ENCODE measurements at places on chromosomes 1 and 21. TPM values are rescaled to one million over a fixed set of nuclear protein-coding genes. Genes with fewer than 3 reads are reported as not detected.
A peak's percentile ranks its signal among the peaks of the same experiment; 100 is the strongest.

SDC3 gene
- 7.7 TPM for total RNA-seq

NEK2 gene
- 48.8 TPM for total RNA-seq

GRCh38 chr1:213251972-213252371 is 200.9 kb downstream of the RPS6KC1 start:
- no peaks in the 10 kb centered on the region for H3K27me3 ChIP-seq
- H3K4me3 ChIP-seq, result no peak overlapping the region
- DNase-seq, result no peak
- no peaks in the 10 kb centered on the region for H3K36me3 ChIP-seq
- no peak overlapping the region for H3K27ac ChIP-seq
- no peaks in the 10 kb centered on the region for H3K4me1 ChIP-seq

DNA sequence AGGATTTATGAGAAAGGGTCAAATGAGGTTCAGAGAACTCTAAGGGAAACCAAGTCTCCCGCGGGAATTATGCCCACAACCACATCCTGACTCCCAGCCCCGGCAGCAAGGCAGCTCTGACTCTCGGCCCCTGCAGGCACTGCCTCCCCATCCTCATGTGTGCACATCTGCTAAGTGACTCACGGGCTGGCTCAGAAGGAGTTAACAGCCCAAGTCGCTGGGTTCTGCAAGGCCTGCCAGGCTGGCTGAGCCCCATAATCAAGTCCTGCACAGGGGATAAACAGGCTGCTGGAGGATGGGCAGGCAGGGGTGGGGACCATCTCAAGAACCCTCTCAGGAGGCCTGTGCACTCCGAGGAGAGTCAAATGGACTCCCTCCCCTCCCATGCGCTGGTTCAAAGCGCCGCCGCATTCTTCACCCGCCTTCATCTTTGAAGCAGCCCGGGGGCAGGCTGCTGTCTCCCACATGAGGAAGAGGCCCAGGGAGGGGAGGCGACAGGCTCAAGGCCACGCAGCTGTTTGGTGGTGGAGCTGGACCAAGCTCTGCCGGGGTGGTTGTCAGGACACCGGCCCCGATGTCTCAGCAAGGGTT is 344.3 kb downstream of the MATN1 start:
- H3K4me1 ChIP-seq, result peaks cover 61% of the 10 kb centered on the region
- H3K36me3 ChIP-seq, result no peaks in the 10 kb centered on the region
- H3K27me3 ChIP-seq, result no peaks in the 10 kb centered on the region
- DNase-seq, result peak; percentile 89
- peak overlapping the region; percentile 73 for H3K27ac ChIP-seq

DNA sequence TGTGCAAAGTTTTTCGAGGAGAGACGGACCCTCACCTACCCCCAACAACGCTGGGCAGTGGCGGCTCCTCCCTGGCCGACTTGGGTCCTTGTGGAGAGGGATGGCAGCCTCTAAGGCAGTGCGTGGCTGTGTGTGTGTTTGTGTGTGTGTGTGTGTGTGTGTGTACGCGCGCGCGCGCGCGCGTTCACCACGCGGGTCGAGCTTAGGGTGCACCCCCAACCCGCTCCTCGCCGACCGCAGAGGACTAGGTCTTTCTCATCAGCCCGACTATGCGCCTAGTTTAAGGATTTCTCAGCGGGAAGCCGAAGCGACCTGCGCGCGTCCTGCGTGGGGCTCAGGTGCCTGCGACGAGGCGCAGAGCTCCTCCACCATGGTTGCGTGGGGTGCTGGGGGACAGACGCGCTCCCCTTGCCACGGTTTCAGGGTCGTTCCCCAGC is 940 bp downstream of the SOX13 start:
- peak; percentile 34 for DNase-seq
- H3K4me3 ChIP-seq, result peak overlapping the region; percentile 79
- peak overlapping the region; percentile 37 for H3K27ac ChIP-seq
- no peaks in the 10 kb centered on the region for H3K36me3 ChIP-seq

FCRL4 gene
- total RNA-seq, result not detected

DNA sequence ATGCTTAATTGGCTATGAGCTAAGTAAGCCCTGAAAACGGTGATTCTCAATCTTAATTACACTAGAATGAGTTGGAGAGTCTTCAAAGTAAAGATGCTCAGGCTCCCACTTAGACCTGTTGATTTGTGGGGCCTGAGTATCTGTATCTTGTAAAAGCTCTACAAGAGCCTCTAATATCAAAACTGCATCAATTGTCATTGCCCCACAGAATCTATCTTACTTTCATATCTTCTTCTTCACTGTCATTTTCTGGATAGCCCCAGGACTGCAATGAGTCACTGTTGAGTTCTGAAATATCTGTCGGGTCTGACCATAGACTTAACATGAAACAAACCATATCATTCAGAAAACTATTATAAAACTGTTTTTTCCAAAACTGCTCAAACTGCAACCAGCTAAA is 102.8 kb upstream of the SERTAD4 start:
- H3K27ac ChIP-seq, result no peak overlapping the region
- peaks cover 16% of the 10 kb centered on the region for H3K4me1 ChIP-seq
- no peak overlapping the region for H3K4me3 ChIP-seq
- no peaks in the 10 kb centered on the region for H3K36me3 ChIP-seq

- no peaks in the 10 kb centered on the region for H3K4me1 ChIP-seq
- H3K36me3 ChIP-seq, result no peaks in the 10 kb centered on the region
- H3K27ac ChIP-seq, result no peak overlapping the region
- no peak overlapping the region for H3K4me3 ChIP-seq
- no peak for DNase-seq
Measured at GRCh38 chr1:56838759-56839158, 15.8 kb upstream of the C8A start.

GRCh38 chr1:23108918-23109533 is 59.6 kb downstream of the LUZP1 start:
- DNase-seq, result no peak
- no peak overlapping the region for H3K27ac ChIP-seq
- H3K36me3 ChIP-seq, result no peaks in the 10 kb centered on the region
- H3K27me3 ChIP-seq, result no peaks in the 10 kb centered on the region
- H3K4me1 ChIP-seq, result no peaks in the 10 kb centered on the region
